ENCODE measurements at places on chromosomes 1 and 21. TPM values are rescaled to one million over a fixed set of nuclear protein-coding genes. Genes with fewer than 3 reads are reported as not detected.
A peak's percentile ranks its signal among the peaks of the same experiment; 100 is the strongest.

DNA sequence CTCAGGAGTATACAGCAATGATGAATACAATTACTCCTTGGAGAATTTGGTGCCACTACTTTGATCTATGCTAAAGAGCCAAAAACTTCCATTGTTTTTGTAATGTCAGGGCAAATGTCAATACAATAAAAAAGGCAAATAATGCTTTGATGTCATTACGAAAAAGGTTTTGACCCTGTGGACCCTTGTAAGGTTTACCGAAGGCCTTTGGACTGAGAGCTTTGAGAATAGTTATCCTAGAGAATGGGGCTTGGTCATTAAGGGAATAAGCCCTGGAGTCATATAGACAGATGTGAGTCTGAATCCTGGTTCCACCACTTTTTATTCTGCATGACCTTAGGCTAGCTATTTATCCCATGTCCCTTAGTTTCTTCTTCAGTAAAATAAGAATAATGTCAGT, 27.5 kb downstream of the CEP170 start:
- DNase-seq: no peak

- DNase-seq: peak; percentile 78
These were observed 67.8 kb downstream of the TOMM20 start for GRCh38 chr1:235060607-235061470.

DNA sequence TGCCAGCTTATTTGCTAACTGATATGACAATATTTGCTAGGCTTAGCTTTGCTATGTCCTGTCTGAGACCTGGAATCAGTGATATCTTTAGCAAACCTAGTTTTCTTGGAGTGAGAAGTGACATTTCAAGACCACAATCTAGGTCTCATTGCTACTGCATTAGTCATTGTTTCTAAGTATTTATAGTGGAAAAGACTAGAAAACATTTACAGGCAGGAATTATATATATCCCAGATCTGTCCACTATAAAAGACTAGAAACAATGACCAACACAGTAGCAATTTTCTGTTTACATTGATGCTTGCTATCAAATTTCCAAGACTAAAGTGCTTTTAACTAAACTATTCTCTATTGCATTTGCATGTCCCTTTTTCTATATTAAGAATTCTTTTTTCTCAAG, 5.0 kb upstream of the RGS18 start:
- DNase-seq: no peak

DNA sequence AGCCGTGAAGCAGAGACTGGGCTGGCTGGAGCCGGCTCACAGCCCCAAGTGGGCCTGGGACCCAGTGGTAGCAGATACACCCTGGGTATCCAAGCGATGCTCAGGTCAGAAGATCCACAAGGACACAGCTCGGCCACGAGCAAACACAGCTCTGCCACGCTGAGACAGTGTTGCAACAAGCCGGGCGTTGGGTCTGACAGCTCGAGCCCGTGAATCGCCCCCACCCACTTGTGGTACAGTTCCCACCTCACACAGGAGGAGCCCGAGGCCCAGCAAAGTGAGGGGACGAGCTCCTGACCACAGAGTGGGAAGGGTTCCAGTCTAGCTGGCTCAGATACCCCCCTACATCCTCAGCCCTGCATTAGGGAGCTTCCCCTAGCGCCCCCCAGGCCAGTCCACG, 8.9 kb upstream of the PRKCZ start:
- no peak for DNase-seq

FGR gene
- total RNA-seq: not detected

DNA sequence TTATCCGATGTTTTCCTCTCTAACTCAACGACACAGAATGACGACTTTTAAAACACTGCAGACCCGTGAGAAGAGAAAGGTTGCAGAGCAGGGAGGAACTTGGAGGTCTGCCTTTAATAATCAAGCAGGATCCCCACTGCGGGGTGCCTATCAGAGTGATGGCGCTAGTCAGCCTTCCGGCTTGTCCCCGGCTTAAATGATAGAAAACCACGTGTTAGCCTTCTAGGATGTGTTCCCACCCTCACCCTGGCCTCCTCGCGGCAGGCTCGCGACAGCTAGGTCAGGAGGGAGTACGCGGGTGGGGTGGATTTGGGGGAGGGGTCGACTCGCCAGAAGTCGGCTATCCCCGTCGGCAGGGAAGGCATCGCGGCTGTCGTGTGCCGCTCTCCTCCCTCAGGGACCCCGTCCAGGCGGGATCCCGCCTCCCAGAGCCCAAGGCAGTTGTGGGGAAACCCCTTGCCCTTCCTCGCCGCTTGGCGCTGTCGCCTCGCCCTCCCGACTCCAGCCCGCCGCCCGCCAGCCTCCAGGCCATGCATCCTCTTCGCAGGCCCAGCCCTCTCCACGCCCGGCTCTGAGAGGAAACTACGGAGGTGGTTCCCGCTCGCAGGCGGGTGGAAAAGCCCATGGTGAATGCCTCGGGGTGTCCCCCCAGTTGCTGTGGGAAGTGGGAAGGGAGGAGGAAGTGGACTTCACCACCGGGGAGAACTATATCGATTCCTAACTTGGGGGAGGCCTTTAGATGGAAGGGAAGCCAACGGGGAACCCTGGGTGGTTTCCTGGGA, 1.1 kb upstream of the SMG7 start:
- peak; percentile 67 for DNase-seq

- DNase-seq: peak; percentile 68
These were observed 28.6 kb downstream of the KIF26B start for GRCh38 chr1:245183429-245183828.

DNA sequence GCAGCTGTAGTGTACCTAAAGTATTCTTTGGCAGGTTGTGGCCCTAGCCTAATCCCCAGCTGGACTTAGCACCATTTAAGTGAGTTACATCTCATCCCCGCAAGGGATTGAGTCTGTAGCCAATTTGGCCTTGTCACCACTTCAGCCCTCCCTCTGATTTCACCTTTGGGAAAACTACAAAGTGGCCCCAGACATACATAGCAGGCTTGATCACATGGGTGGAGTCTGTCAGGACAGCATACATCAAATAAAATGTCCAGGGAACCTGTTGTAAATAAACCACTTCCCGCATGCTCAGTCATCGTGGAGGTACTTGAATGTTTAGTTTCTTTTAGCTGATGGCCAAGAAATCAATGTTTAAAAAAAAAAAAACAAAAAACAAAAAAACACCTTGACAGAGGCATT, 142.5 kb downstream of the DHRS3 start:
- DNase-seq: no peak

DNA sequence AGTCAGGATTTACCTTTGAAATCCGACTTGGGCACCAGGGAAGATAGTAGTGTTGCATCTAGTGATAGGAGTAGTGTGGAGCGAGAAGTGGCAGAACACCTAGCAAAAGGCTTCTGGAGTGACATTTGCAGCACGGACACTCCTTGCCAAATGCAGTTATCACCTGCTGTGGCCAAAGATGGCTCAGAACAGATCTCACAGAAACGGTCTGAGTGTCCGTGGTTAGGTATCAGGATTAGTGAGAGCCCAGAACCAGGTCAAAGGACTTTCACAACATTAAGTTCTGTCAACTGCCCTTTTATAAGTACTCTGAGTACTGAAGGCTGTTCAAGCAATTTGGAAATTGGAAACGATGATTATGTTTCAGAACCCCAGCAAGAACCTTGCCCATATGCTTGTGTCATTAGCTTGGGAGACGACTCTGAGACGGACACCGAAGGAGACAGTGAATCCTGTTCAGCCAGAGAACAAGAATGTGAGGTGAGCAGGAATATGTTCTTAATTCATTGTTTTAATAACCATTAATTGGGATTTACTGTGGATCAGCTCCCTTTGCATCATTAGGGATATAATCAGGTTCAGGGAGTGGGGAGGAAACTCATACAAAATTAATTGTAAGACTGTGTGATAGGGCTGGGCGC, 28.3 kb downstream of the BACH1 start:
- DNase-seq: peak; percentile 94

GOLT1A gene
- not detected for total RNA-seq

GRCh38 chr1:43493661-43494450, 36.8 kb upstream of the PTPRF start:
- no peak for DNase-seq

GRCh38 chr1:50605186-50605875, 182.1 kb upstream of the DMRTA2 start:
- no peak for DNase-seq

IGSF21 gene
- not detected for total RNA-seq

DNA sequence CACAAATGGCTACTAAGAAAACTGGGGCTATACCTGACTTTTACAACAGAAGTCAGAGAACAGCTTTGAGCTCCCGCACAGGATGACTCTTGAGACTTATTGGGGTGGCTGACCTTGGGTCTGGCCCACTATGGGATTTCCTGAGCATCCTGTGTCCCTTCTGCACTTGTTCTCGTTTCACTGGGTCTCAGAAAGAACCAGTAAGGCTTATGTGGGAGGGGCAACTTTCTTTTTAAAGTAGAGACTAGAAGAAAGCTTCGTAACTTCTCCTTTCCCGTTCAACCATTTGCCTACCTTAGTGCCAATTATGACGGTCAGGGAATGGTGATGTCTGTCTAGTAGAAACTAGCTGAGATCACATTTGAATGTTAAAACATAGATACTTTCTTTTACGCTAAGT, 59.5 kb upstream of the C1orf105 start:
- DNase-seq: peak; percentile 71

TTC24 gene
- not detected for total RNA-seq

- no peak for DNase-seq
These were observed 102.1 kb downstream of the XCL2 start for GRCh38 chr1:168441745-168442144.

LRRIQ3 gene
- total RNA-seq: 0.14 TPM

DNA sequence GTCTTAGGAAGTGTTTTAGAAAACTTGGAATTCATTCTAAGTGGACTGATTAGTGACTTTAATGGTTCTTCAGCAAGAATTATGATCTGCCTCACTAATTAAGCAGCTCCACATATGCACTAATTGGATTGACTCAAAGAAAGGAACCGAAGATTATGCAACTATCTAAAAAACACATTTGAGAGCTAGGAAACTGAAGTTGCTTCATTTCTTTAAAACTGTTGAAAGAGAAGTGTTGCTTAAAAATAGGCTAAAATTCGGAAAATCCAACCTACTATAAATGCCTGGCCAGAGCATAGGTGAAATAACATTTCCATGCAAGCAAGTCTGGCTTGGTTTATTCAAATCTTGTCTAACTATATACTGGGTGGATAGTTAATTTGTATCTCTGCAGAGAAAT, 502.9 kb upstream of the ZRANB2 start:
- no peak for DNase-seq

- DNase-seq: no peak
These were observed 345.3 kb downstream of the MATN1 start for GRCh38 chr1:30378003-30378596.

- no peak for DNase-seq
These were observed 1.2 kb downstream of the CEP170 start for GRCh38 chr1:243253926-243254232.

MEX3A gene
- 21.0 TPM for total RNA-seq

Data from G401 (cell line).